ENCODE measurements at places on chromosomes 7 and 10. TPM values are rescaled to one million over a fixed set of nuclear protein-coding genes. Genes with fewer than 3 reads are reported as not detected.

The DKK1 gene
- total RNA-seq, result 341 TPM

The DPY19L1 gene
- total RNA-seq, result 45.9 TPM

The TNPO3 gene
- total RNA-seq, result 44.2 TPM

The SFMBT2 gene
- 12.2 TPM for total RNA-seq

The CDNF gene
- 2.4 TPM for total RNA-seq

The WDR86 gene
- total RNA-seq, result 0.17 TPM

The COBL gene
- total RNA-seq, result 4.7 TPM

The PRR15 gene
- total RNA-seq, result 1.3 TPM

The CYP26C1 gene
- not detected for total RNA-seq

The DEPP1 gene
- total RNA-seq, result 1.8 TPM

The SDK1 gene
- total RNA-seq, result 0.59 TPM

The CDC123 gene
- 133 TPM for total RNA-seq

The TAS2R4 gene
- total RNA-seq, result 0.26 TPM

The SSBP1 gene
- 309 TPM for total RNA-seq

The KDM7A gene
- 3.0 TPM for total RNA-seq

The LAMB1 gene
- total RNA-seq, result 182 TPM

The PSTK gene
- total RNA-seq, result 4.7 TPM

The HIPK2 gene
- total RNA-seq, result 22.3 TPM

The FOXI2 gene
- not detected for total RNA-seq

The SYT15 gene
- total RNA-seq, result 2.7 TPM
